NCI-H187 treated with DMSO at 0.1 percent for 48 hours (cell line): ENCODE measurements at places on chromosomes 1 and 21.

GRCh38 chr1:85884372-85885035 lies 176.3 kb upstream of the ZNHIT6 start:
- no peak for DNase-seq

DNA sequence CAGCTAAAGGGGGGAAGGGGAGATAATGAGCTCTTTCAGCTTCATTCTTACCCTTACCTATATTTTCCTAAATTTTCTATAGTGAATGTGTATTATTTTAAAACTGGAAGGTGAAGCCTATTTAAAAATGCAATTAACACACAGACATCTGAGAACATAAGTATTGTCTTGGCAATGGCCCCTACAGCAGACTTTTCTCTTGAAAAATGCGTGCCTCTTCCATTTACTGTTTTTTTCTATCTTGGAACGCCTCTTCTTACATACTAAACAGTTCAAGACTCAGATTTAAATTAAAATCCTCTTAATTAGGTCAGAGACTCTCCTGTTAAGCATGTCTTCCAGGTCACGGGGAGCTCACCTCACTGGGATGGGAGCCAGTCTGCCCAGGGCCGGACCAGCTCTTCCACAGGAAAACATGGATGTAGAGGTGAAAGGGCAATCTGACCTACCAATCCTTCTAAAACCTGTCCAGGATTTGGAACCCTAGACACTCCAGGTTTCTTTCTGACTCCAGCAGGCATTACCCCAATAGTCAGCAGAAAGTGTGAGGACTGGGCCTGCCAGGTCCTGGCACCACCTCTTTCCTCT lies 137.3 kb downstream of the ZNF281 start:
- DNase-seq = no peak

DNA sequence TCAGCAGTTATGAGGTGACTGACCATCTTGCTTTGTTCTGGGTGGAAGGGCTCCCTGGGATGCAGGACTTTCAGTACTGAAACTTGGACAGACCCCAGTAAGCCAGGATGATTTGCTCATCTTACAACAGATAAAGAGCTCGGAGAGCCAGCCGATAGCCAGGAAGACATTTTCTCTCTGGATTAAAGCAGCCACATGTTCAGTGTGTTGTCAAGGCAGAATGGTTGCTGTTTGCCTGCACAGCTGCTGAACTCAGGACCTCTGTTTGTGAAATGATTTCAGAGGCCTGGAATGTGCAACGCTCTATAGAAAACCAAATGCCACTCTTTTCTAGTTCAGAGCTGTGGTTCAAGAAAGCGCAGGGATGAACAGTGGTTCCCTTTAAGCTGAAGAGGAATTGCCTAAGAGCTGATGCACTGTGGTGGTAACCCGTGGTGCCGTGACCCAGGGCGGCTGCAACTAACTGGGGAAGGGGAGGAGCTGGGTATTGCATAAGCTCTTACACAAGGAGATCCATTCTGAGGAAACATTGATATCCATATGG lies 40.7 kb downstream of the CASQ2 start:
- no peak for DNase-seq

DNA sequence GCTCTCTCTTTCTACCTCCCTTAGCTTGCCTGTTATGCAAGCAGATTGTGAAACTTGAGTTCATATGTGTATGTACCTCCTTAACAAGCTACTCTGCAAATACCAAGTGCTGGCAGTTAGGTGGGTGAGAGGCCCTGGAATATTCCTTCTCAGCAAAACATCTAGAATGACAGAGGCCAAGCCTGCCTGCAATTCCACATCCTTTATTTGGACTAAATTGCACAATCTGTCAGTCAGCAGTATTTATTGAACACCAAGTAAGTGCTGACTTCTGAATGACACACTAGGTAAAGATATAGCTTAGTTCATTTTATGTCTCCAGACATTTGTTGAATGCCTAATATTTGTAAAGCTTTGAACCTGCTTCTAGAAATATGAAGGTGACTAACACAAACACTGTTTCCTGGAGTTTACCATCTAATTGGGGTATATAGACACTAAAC lies 87.5 kb downstream of the RGL1 start:
- DNase-seq = no peak

DNA sequence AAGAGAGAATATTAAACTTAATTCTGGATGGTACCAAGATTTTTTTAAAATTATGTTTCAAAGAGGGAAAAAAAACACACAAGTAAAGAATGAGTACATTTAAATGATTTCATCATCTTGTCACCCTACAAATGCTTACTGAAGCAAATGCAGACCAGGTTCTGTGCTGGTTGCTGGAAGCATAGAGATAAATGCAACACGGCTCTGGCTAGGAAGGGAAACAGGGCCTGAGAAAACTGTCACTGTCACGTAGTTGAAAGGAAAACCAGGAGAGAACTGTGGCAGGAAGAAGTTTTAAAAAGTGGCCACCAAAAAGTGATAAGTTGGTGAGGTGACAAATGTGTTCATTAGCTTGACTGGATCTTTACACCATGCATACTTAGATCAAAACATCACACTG lies 336.9 kb upstream of the NFIA start:
- no peak for DNase-seq

- no peak for DNase-seq
These were observed 5.6 kb downstream of the NCDN start for GRCh38 chr1:35563166-35563565.

- no peak for DNase-seq
These were observed 66.4 kb upstream of the KLHDC7A start for GRCh38 chr1:18414321-18414720.

GRCh38 chr1:226310245-226310540 lies 1.2 kb upstream of the LIN9 start:
- DNase-seq = no peak

- no peak for DNase-seq
These were observed 3.3 kb downstream of the METTL13 start for GRCh38 chr1:171784784-171785183.

DNA sequence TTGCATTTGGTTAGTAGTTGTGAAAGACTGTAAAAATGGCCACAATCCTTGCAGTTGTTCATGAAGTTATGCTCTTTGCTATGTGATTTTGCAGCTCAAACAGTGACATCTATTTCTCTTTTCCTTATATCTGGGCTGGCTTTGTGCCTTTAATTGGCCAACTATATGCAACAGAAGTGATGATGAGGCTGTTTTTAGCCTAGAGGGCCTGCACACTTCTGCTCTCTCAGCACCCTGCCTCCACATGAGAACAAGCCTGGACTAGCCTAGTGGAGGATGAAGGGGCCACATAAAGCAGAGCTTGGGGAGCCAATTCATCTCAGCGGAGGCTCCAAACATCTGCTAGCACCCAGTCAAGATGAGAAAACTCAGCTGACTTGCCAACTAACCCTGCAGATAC lies 339.8 kb downstream of the OMA1 start:
- DNase-seq = no peak

DNA sequence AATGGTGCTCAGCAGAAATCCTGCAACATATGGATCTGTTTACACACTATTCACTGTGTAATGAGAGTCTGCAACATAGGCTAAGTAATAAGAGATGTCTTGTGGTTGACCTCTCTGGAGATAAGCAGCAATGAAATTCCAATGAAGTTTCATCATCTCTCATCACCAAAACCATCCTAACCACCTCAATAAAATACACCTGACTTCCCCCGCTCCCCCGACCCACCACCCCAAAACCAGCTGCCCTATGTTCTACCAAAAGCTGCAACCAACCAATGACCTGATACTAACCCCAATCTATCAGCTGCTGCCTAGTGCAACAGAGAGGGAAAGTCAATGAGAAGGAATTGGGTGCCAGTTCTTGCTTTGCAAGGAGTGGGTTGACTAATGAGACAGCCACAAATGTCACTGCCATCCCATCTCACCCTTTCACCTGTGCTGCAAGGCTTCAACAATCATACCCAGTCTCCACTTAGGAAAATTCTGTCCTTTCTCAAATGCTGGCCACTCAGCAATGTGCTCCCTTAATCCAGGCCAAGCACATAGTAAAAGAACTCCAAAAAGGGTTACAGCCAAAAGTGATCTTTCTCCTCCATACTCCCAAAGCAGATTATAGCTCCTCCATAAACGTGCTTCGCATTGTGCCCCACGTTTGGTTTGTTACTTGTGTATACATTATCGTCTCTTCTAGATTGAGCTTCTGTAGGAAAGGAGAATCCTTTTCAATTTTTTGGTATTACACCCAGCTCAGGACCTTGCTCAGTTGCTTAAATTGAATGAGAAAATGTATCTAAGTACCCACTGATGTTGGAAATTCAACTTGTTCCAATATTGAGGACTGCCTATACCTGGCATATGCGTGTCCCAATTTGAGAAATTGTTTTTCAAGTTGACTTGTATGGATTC lies 29.0 kb downstream of the MRPL39 start:
- DNase-seq = no peak

GRCh38 chr1:208654241-208654640 lies 410.1 kb upstream of the PLXNA2 start:
- no peak for DNase-seq

GRCh38 chr1:95547005-95547404 lies 313.0 kb downstream of the RWDD3 start:
- no peak for DNase-seq

- no peak for DNase-seq
These were observed 151.3 kb downstream of the APP start for GRCh38 chr21:26019236-26019635.

DNA sequence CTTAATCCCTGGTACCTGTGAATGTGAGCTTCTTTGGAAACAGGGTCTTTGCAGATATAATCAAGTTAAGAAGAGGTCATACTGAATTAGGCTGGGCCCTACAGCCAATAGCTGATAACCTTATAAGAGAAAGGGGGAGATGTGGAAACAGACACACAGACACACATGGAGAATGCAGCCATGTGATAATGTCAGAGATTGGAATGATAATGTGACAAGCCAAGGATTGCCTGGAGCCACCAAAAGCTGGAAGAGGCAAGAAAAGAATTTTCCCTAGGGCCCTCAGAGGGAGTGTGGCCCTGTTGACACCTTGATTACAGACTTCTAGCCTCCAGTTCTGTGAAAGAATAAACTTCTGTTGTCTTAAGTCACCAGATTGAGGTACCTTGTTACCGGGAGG lies 114.5 kb upstream of the SOD1 start:
- DNase-seq = no peak

- DNase-seq = no peak
These were observed 4.0 kb downstream of the H6PD start for GRCh38 chr1:9238550-9238949.
